CD4-positive, CD25-positive, alpha-beta regulatory T cell (primary cell): ENCODE measurements at places on chromosomes 7 and 10.

GRCh38 chr10:60964257-60965235 is 20.6 kb upstream of the RHOBTB1 start:
- DNase-seq, result peak; percentile 16

DNA sequence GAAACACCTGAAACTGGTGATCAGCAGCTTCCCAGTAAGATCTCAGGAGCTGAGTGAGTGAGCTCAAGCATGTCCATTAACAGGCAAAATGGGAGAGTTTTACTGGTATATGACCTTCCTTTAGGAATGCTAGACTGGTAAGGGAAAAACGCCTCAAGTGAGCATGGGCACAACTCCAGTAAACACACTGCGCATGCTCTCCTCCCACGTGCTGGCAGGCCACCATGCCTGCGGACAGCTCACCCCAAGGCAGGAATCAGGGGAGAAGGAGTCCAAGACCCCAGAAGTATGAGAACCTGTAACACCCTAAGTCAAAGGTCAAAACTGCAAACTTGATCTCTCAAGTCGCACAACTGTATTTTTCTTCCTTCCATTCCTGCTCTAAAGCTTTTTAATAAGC is 128.3 kb downstream of the CD36 start:
- no peak for DNase-seq

- DNase-seq, result no peak
Observed at GRCh38 chr10:598415-599170, 90.9 kb downstream of the DIP2C start.

- DNase-seq, result no peak
Observed at GRCh38 chr10:132253092-132253687, 54.6 kb downstream of the STK32C start.
